Placental epithelial cell (primary cell): ENCODE measurements at places on chromosomes 11 and 22. TPM values are rescaled to one million over a fixed set of nuclear protein-coding genes. Genes with fewer than 3 reads are reported as not detected.

The SLCO2B1 gene
- total RNA-seq, result under 0.01 TPM in 1 of 2 replicates, not detected in the other

The CCDC157 gene
- total RNA-seq, result 3.5 and 8.0 TPM in 2 replicates

The SOX10 gene
- total RNA-seq, result not detected in 2 replicates

The PRDM11 gene
- 5.5 and 9.4 TPM in 2 replicates for total RNA-seq

The TRIM66 gene
- total RNA-seq, result 6.2 and 11.8 TPM in 2 replicates

The MUC15 gene
- 0.33 and 0.39 TPM in 2 replicates for total RNA-seq

The GSTT2B gene
- 0.39 and 2.6 TPM in 2 replicates for total RNA-seq

The OR8G1 gene
- total RNA-seq, result not detected in 2 replicates

The ACR gene
- total RNA-seq, result not detected in 2 replicates

The CNTF gene
- 1.6 and 2.5 TPM in 2 replicates for total RNA-seq

The ME3 gene
- total RNA-seq, result 38.0 and 56.9 TPM in 2 replicates

The PTPRCAP gene
- total RNA-seq, result 1.5 and 1.6 TPM in 2 replicates

The PATE2 gene
- total RNA-seq, result not detected in 2 replicates

The TMA7B gene
- total RNA-seq, result not detected in 2 replicates

The SPI1 gene
- total RNA-seq, result not detected in 2 replicates

The EIF3F gene
- total RNA-seq, result 364 and 592 TPM in 2 replicates

The EHF gene
- not detected in 2 replicates for total RNA-seq

The C11orf86 gene
- total RNA-seq, result not detected in 2 replicates

The ARHGAP8 gene
- total RNA-seq, result 9.0 and 12.6 TPM in 2 replicates

The PNPLA3 gene
- 0.39 and 0.98 TPM in 2 replicates for total RNA-seq

The LINC01488 gene
- total RNA-seq, result not detected in 2 replicates

The AIP gene
- total RNA-seq, result 69.5 and 122 TPM in 2 replicates

The OR52H1 gene
- 0.76 and 0.79 TPM in 2 replicates for total RNA-seq

The IGSF9B gene
- total RNA-seq, result not detected in 2 replicates

The OR52A1 gene
- total RNA-seq, result not detected in 2 replicates

The CRYBA4 gene
- total RNA-seq, result not detected in 2 replicates

The KCTD14 gene
- 5.5 and 7.9 TPM in 2 replicates for total RNA-seq

The P2RX3 gene
- total RNA-seq, result not detected in 2 replicates

The PLAAT5 gene
- 5.9 and 6.1 TPM in 2 replicates for total RNA-seq

The OR5B21 gene
- not detected in 2 replicates for total RNA-seq

The SYT13 gene
- under 0.01 TPM in 1 of 2 replicates, not detected in the other for total RNA-seq

The CXCR5 gene
- 0.11 TPM in 1 of 2 replicates, not detected in the other for total RNA-seq

The LSP1 gene
- 1.2 TPM in 1 of 2 replicates, not detected in the other for total RNA-seq

The ALG8 gene
- 26.7 and 46.5 TPM in 2 replicates for total RNA-seq

The C22orf15 gene
- 0.39 and 0.54 TPM in 2 replicates for total RNA-seq

The SHANK3 gene
- total RNA-seq, result 1.2 and 1.4 TPM in 2 replicates

The BARX2 gene
- not detected in 2 replicates for total RNA-seq

The ZNF280A gene
- not detected in 2 replicates for total RNA-seq

The NAALAD2 gene
- total RNA-seq, result 0.87 and 2.7 TPM in 2 replicates

The NRGN gene
- 0.11 TPM in 1 of 2 replicates, not detected in the other for total RNA-seq
